ENCODE measurements at places on chromosomes 4 and X.

GRCh38 chr4:41200486-41201017 is 13.8 kb downstream of the APBB2 start:
- no peak for DNase-seq

DNA sequence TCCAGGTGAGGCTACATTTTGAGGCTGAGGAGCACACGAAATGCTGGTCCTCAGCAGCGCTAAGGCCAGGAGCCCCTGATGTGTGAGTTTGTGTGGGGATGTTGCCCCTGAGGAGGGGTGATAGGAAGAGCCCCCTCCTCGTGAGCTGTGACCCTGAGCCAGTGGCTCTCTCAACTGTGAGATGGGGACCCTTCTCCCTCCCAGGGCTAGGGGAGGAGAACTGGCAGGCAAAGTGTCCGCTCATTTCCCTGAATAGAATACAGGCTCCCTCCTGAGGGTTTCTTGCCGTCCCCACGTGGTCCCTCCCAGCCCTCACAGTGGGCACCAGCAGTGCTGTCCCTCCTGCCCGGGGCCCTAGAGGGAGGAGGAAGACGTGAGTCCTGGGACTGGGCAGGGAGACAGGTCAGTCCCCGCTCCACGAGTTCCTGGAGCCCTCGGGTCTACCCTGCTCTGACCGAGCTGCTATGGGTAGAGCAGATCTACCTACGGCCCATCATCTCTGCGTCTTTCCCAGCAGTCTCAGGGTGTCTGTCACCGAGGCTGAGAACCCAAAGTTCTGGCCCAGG is 21.0 kb upstream of the TBC1D14 start:
- DNase-seq: no peak

- no peak for DNase-seq
Measured at GRCh38 chr4:87079967-87080366, 140.5 kb downstream of the KLHL8 start.

GRCh38 chr4:84924434-84924833 is 42.1 kb downstream of the WDFY3 start:
- DNase-seq: no peak

- DNase-seq: no peak
Measured at GRCh38 chr4:87097075-87097474, 123.3 kb downstream of the KLHL8 start.

DNA sequence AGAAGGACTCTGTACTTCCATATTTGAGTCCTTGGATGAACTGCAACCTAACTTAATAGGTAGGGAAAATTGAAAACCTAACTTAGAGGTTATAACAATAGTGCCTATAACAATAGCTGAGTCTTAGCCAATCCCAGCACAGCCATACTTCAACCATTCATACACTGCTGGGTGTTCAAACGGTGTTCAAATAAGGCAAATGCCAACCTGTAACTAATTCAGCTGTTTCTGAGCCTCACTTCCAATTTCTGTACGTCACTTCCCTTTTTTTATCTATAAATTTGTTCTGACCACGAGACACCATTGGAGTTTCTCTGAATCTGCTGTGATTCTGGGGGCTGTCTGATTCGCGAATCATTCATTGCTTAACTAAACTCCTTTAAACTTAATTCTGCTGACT is 9.6 kb upstream of the GRSF1 start:
- DNase-seq: no peak

GRCh38 chrX:22486296-22486695 is 213.6 kb downstream of the CBLL2 start:
- DNase-seq: no peak

DNA sequence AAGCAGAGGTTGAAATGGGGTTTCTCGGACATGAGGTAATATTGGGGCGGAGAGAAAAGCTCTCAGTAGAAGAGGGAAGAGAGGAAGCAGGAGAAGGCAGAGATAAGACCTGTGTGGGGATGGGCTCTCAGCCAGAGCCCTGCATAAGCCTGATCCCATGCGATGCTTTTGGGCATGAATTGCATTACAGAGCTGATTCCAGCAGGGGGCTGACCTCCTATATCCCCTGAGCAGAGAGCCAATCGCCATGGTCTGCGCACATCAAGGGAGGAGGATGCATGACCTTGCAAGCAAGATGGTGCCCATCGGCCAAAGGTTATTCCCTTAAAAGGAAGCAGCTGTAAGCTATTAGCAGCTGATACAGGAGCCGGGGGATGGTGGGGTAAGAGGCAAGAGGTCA is 7.6 kb downstream of the ANOS1 start:
- no peak for DNase-seq

- DNase-seq: no peak
Measured at GRCh38 chr4:10677796-10678497, 6.6 kb downstream of the CLNK start.

GRCh38 chr4:16738558-16738957 is 159.9 kb downstream of the LDB2 start:
- no peak for DNase-seq

GRCh38 chrX:10989386-10989785 is 121.7 kb upstream of the HCCS start:
- DNase-seq: no peak

All from GM06990 (cell line).